Stimulated activated CD4-positive, alpha-beta T cell treated with anti-CD3 and anti-CD28 coated beads, Interleukin-1b, Interleukin-23, amount 100 ng/mL, for 24 hours (primary cell): ENCODE measurements at places on chromosomes 1 and 21.

- no peak for DNase-seq
Measured at GRCh38 chr1:81801651-81802456, 1.1 kb downstream of the ADGRL2 start.

DNA sequence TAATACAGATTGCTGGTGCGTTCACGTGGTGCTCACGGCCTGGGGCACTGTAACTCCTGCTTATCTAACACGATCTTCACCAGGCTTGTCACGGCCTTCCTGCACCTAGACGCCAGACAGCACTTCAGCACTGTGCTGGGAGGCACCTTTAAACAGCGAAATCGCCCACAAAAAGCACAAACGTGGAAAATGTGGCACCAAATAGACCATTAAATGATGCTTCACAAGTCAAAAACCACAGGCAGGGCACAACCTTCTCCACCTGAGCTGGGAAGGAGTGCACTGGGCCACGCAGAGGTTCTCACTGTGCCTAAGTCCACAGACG is 20.0 kb downstream of the IBA57 start:
- DNase-seq = no peak

DNA sequence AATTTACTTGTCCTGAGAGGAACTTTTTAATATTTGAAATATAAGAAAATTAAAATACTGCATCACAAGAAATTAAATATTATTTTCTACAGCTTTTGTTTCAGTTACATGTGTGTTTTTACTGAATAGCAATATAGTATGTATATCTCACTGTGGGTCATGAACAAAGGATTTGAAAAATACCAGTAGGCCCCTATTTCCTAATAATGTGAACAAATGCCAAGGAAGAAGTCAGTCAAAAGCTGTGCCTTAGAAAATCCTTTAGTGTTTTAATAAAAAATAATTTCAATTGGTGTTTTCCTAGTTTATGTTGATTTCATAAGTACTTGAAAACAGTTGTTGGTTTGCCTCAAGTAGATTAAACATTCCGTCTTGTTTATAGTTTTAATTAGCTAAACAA is 46.7 kb downstream of the SMYD3 start:
- DNase-seq = no peak

DNA sequence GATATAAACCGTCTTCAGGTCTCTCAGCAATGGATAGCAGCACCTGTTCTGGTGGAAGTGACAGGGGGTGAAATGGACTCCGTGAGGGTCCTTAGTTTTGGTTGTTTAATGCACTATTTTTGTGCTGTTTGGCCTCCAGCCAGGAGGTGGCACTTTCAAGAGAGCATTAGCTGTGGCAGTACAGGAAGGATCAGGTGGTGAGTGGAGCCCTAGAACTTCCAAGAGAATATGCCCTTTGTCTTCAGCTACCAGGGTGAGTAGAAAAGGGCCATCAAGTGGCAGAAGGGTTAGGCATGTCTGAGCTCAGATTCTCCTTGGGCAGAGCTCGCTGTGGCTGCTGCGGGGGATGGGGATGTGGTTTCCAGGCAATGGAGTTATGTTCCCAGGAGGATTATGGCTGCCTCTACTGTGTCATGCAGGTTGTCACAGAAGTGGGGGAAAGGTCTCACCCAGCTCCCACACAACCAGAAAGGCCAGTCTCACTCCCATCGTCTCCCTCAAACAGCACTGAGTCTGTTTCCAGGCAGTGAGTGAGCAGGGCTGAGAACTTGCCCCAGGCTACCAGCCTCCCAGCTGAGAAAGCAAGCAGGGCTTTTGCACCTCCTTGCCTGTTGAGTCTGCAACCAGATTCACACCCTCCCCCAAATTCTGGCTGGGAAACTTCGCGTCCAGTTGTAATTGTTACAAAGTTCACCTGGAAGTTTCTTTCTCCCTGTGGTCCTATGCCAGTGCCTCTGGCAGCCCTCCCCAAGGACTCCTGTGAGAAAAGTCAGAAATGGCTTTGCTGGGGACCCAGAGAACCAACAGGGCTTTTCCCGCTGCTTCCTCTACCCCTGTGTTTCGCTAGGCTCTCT is 39.1 kb upstream of the TTLL7 start:
- DNase-seq = no peak

DNA sequence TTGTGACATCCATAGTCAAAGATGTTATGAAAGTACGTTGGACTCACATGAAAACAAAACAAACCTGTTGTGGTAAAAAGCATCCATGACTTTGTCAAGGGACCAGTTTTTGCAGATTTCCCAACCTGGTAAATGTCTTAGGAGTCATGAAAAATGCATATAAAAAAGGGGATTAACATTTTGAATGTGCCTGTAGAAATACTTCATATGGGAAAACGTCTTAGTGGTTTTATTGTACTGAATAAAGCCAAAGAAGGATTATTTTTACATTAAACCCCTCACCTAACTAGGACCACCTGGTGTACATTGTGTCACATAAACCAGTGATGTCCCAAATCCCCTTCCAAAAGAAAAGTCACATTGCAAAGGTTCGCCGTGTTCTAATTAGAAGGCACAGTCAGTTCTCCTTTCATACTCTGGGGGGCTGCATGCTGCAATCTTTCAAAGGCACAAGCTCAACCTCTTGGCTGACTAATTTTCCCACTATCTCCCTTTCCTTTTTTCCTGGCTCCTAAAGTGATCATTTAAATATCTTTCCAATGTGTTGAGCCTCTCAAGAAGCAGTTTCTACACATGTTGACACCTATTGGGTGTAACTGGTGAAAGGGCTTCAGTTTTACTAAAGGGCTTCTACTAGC is 119.8 kb upstream of the SPAG17 start:
- DNase-seq = no peak

- no peak for DNase-seq
Measured at GRCh38 chr1:993379-993995, 6.4 kb downstream of the HES4 start.

- DNase-seq = no peak
Measured at GRCh38 chr1:68409426-68409825, 40.3 kb downstream of the RPE65 start.

GRCh38 chr1:178543290-178543607 is 30.3 kb downstream of the TEX35 start:
- DNase-seq = no peak

- no peak for DNase-seq
Measured at GRCh38 chr1:185789501-185790193, 55.5 kb downstream of the HMCN1 start.

GRCh38 chr21:41403966-41404365 is 22.1 kb upstream of the MX1 start:
- no peak for DNase-seq

DNA sequence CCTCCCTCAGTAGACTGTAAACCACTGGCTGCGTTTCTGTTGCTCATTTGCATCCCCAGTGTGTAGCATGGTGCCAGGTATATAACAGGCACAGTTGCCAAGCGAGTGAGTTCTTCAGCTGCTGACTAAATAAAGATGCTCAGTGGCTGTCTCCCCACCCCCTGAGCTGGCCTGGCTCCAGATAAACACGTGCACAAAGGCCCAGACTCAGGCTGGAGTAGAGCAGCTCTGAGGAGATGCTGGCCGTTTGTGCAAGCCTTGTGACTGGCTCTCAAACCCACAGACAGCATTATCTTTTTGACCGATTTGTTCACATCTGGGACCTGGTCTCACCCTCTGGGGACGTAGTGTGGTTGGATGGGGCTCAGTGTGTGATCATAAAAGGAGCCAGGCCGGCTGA is 7.1 kb downstream of the CHRNB2 start:
- DNase-seq = no peak

DNA sequence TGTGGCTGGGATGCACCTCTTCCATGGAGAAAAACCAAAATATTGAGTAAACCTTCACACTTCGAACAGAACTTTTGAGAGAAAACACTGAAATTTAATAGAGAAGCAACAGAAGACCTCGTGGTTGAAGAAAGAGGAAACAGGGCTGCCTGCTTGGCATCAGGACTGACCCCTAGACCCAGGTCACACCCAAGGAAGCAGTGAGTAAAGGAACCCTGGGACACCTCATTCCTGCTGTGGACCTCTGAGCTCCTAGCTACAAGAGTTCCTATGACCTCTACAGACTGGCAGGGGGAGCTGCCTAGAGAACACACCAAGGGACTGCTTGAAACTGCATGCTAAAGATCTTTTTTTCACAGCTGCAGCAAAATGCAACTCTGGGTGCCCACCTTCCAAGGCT is 67.8 kb downstream of the FASLG start:
- DNase-seq = no peak

GRCh38 chr1:57721001-57721400 is 297.1 kb upstream of the DAB1 start:
- no peak for DNase-seq

DNA sequence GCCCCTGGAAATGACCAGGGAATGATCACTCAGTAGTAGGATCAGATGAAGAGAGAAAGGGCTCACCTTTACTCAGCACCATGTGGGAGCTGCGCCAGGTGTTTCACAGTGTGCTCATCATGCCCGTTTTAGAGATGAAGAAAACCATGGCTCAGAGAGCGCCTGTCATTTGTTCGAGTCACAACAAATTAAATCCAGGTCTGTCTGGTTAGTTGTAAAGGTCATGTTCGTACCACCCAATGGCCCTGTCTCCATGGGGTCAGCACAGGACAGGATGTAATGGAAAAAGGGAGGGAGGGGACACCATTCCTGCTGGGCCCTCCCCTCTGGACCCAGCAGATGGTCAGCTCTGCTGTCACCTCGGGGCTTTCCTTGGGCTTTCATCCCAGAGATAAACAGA is 15.2 kb downstream of the KIRREL1 start:
- DNase-seq = no peak

DNA sequence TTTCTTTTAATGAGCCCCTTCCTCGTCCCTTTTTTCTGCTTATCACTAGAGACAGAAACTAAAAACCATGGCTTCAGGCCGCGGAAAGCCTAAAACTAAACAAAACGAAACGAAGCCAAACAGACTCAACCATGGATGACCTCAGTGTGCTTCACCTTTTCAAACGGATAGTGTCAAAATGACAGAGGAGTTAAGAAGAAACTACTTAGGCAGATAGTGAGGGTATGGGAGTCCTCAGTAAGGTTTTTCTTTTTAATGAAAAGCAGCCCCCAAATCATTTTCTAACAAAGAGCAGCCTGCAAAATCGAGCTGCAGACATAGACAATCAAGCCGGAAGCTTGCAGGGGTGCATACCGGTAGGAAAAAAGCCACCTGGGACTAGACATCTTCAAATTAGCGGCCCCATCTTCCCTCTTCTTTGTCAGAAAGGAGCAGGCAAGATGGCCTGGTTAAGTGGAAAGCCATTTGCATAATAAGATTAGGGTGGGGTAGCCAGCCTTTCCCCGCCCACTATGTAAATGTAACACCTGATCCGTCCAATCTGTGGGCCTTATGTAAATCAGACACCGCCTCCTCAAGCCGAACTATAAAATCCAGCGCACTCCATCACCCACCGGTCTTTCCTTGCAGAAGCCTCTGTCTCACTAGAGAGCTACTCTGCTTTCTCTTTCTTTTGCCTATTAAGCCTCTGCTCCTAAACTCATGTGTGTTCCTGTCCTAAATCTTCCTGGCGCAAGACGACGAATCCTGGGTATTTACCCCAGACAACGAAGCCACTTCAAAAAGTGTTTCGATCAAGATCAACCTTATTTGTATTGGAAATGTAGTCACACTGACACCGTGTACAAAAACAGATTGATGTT is 6.2 kb upstream of the ERO1B start:
- no peak for DNase-seq

- no peak for DNase-seq
Measured at GRCh38 chr1:56511766-56512165, 67.6 kb downstream of the PLPP3 start.

- DNase-seq = no peak
Measured at GRCh38 chr1:211589782-211590721, 11.1 kb upstream of the SLC30A1 start.

- DNase-seq = no peak
Measured at GRCh38 chr1:60133000-60133673, 59.6 kb upstream of the C1orf87 start.

DNA sequence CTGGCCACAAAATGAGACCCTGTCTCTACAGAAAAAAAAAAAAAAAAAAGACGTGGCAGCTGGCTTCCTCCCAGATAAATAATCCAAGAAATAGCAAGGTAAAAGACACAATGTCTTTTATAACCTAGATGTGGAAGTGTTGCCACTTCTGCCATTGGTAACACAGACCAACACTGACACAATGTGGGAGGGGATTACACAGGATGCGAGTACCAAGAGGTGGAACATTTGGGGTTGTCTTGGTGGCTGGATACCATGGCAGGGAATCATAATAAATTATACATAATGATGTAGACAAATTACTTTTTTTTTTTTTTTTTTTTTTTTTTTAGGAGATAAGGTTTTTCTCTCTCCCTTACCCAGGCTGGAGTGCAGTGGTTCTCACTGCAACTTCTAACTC is 6.0 kb upstream of the NEXN start:
- DNase-seq = no peak

DNA sequence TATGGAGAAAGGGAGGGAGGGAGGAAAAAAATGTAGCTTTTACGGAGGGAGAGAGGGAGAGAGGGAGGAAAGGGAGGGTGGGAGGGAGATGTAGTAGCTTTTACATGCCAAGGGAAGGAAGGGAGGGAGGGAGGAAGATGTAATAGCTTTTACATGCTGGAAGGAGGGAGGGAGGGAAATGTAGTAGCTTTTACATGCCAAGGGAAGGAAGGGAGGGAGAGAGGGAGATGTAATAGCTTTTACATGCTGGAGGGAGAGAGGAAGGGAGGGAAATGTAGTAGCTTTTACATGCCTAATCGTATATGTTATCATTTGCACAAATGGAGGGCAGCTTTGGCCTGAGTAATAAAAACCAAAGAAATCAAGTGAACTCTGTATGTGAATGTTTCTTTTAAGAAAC is 35.6 kb downstream of the EEIG2 start:
- DNase-seq = no peak

DNA sequence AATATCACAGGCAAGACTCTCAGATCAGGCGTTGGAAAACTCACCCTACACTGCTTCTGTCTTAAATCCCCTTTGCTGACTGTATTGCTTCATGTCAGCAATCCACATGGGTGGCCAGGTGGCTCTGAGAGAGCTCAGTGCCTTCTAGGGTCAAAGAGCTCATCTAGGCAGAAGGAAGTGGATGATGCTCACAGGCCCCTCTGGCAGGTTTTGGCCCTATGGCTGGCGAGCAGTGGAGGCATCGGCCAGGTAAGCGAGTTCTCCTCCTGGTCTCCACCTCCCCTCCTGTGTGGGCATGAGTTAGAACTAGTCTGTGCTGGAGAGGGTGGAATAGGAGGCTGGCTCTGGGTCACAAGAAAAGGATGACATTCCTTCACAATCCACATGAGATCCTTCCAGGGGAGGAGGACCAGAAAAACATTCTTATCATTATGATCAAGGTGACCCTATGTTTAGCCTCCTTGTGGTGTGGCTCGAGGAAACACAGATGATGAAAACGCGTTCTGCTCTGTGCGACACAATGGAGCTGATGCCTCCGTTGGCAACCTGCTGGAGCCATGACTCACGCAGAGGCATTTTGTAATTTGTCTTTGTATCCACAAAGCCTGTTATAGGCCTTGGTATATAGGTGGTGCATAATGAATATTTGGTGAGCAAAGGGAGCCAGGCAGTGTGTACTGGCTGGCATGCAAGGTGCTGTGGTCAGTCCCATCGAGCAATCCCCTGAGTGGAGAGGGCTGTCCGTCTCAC is 264.6 kb upstream of the RAB4A start:
- DNase-seq = no peak

GRCh38 chr1:94936861-94937620 is 10.1 kb upstream of the CNN3 start:
- DNase-seq = no peak

- DNase-seq = no peak
Measured at GRCh38 chr1:92411511-92411910, 75.2 kb downstream of the GFI1 start.
